ENCODE measurements at places on chromosomes 3 and 15. TPM values are rescaled to one million over a fixed set of nuclear protein-coding genes. Genes with fewer than 3 reads are reported as not detected.

The ARHGEF3 gene
- 101 TPM for total RNA-seq

The ASTE1 gene
- 21.0 TPM for total RNA-seq

The FHIT gene
- 120 TPM for total RNA-seq

The C2CD4B gene
- total RNA-seq: 0.74 TPM

The C3orf62 gene
- total RNA-seq: 12.4 TPM

The CCR4 gene
- 366 TPM for total RNA-seq

The SLCO3A1 gene
- total RNA-seq: 63.7 TPM

The DUOXA2 gene
- not detected for total RNA-seq

The FAM43A gene
- total RNA-seq: 4.8 TPM

The MTMR10 gene
- total RNA-seq: 36.5 TPM

The TRH gene
- not detected for total RNA-seq

DNA sequence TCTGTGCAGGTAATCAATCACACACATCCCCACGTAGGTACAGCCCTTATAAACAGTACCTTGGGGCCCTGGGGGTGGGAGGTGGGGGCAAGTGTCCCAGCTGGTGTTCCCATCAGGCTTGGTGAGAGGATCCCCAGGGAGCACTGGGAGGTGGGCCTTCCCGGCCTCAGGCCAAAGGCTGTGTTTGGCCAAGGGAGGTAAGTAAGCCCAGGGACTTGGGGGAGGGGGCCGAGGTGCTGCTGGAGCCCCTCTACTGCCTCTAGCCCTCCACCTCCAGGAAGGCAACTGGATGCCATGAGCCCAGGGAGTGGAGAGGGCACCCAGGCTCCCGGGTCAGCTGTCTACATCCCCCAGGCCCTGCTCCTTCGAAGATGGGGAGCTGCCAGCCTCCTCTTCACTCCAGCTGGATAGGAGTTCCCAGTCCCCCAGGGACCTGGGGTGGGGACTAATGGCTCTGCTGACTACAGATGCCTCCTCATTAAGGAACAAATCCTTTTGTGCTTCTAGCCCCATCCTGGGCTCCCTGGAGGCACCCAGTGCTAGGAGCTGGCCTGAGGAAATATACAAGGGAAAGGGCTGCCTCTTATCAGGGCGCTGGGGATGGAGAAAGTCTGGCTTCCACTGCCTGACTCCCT lies 33.1 kb downstream of the RNU5B-1 start:
- no peaks in the 10 kb centered on the region for H3K27me3 ChIP-seq
- H3K4me3 ChIP-seq: no peak overlapping the region
- H3K36me3 ChIP-seq: no peaks in the 10 kb centered on the region
- DNase-seq: no peak
- H3K4me1 ChIP-seq: no peaks in the 10 kb centered on the region

GRCh38 chr15:85289677-85290365 lies 90.6 kb upstream of the AKAP13 start:
- H3K4me3 ChIP-seq: no peak overlapping the region
- H3K4me1 ChIP-seq: no peaks in the 10 kb centered on the region
- H3K27me3 ChIP-seq: peaks cover 4% of the 10 kb centered on the region
- DNase-seq: peak; percentile 22
- no peak overlapping the region for H3K27ac ChIP-seq

DNA sequence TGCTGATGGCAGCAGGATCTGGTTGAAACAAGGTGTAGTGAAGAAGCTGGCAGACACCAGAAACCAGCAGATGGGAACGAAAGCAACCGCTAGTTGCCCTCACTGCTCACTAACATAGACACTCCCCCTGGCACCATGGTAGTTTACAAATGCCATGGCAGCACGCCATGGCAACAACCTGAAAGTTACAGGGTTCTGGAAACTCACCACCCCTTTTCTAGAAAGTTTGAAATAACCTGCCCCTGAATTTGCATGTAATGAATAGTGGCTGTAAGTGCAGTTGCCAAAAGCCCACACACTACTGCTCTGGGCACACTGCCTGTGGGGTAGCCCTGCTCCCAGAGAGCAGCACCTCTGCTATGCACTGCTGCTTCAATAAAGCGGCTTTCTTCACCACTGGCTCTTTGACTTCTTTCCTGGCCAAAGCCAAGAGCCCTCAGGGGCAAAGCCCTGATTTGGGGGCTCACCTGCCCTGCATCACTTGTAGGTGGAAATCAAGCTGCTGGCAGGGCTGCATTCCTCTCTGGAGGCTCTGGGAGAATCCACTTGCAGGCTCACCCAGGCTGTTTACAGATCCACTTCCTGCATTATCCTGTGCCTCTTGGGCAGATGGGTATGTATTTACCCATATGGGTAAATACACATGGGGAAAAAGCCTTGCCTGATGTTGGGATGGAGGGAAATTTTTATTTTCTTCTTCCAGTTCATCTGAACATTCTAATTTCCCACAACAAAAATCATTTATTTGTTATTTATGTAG lies 2.0 kb upstream of the GP9 start:
- H3K4me3 ChIP-seq: no peak overlapping the region
- no peaks in the 10 kb centered on the region for H3K36me3 ChIP-seq
- H3K27ac ChIP-seq: no peak overlapping the region
- DNase-seq: no peak

GRCh38 chr15:85690561-85691231 lies 104.0 kb downstream of the KLHL25 start:
- H3K27ac ChIP-seq: peak overlapping the region; percentile 91
- no peaks in the 10 kb centered on the region for H3K27me3 ChIP-seq
- DNase-seq: peak; percentile 42
- H3K4me3 ChIP-seq: peak overlapping the region; percentile 100

GRCh38 chr3:98782824-98783500 lies 19.8 kb downstream of the ST3GAL6 start:
- no peaks in the 10 kb centered on the region for H3K36me3 ChIP-seq
- H3K4me3 ChIP-seq: no peak overlapping the region
- H3K4me1 ChIP-seq: no peaks in the 10 kb centered on the region

GRCh38 chr3:38987456-38987855 lies 64.3 kb downstream of the SCN11A start:
- no peak overlapping the region for H3K27ac ChIP-seq
- no peaks in the 10 kb centered on the region for H3K36me3 ChIP-seq
- peaks cover 4% of the 10 kb centered on the region for H3K27me3 ChIP-seq
- H3K4me1 ChIP-seq: no peaks in the 10 kb centered on the region
- H3K4me3 ChIP-seq: no peak overlapping the region
- DNase-seq: no peak

GRCh38 chr3:115898656-115899410 lies 275.5 kb downstream of the GAP43 start:
- H3K4me1 ChIP-seq: no peaks in the 10 kb centered on the region
- no peak overlapping the region for H3K4me3 ChIP-seq
- H3K27ac ChIP-seq: no peak overlapping the region
- H3K27me3 ChIP-seq: no peaks in the 10 kb centered on the region
- DNase-seq: no peak

DNA sequence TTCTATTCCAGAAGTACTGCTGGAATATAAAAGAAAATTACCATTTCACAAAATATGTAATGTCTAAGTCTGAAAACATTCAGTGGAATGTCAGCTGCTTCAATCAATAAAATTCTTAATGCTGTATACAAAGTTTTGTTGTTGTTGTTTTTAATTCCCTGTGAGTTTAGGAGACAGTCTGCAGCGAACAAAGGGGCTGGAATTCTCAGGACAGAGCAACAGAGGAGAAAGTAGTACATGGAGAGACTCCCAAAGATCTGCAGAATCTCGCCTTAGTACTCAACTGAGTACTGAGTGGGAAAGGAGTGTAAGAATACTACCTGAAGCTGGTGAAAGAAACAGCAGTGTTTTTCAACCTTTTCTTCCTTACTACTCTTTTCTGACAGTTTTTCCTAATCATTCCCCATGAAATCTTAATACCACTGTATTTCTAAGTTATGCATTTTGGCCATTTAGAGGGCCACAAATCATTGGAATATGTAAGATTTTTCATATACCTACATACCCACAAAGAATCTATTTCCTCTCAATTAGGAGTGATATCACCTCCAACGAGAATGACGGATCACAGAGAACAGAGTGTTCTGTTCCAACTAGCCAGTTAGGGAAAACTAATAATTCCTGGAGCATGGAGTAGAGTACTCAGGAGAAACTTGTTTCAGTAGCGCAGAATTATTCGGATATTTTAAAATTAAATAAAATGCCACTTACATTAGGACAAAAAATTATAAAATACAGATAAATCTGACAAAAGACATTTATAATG lies 16.0 kb downstream of the ANKRD28 start:
- H3K36me3 ChIP-seq: peaks cover 2% of the 10 kb centered on the region
- no peak overlapping the region for H3K4me3 ChIP-seq
- DNase-seq: no peak
- no peaks in the 10 kb centered on the region for H3K4me1 ChIP-seq
- H3K27me3 ChIP-seq: no peaks in the 10 kb centered on the region

DNA sequence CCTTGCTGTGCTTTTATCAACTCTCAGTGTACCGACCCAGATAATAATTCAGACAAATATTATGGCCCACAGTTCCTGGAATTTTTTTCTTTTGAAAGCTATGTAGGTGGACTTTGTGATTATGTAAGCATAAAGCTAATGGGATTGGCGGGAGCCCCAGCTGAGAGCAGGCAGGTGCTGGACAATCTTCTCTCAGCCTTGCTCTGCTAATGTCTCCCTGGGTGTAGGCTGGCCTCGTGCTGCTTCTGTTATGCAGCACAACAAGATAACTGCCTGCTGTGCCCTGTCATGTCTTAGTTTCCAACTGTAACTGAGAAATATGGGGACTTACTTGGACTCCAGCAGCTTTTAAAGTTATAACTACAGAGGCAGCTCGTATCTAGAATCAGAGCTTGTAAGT lies 415.0 kb downstream of the PDCD6IP start:
- no peak overlapping the region for H3K4me3 ChIP-seq
- H3K27me3 ChIP-seq: no peaks in the 10 kb centered on the region
- H3K36me3 ChIP-seq: no peaks in the 10 kb centered on the region
- DNase-seq: no peak
- H3K4me1 ChIP-seq: no peaks in the 10 kb centered on the region

- H3K4me1 ChIP-seq: no peaks in the 10 kb centered on the region
- H3K4me3 ChIP-seq: no peak overlapping the region
- H3K27me3 ChIP-seq: no peaks in the 10 kb centered on the region
Measured at GRCh38 chr15:62758126-62758951, 284.2 kb upstream of the TPM1 start.

DNA sequence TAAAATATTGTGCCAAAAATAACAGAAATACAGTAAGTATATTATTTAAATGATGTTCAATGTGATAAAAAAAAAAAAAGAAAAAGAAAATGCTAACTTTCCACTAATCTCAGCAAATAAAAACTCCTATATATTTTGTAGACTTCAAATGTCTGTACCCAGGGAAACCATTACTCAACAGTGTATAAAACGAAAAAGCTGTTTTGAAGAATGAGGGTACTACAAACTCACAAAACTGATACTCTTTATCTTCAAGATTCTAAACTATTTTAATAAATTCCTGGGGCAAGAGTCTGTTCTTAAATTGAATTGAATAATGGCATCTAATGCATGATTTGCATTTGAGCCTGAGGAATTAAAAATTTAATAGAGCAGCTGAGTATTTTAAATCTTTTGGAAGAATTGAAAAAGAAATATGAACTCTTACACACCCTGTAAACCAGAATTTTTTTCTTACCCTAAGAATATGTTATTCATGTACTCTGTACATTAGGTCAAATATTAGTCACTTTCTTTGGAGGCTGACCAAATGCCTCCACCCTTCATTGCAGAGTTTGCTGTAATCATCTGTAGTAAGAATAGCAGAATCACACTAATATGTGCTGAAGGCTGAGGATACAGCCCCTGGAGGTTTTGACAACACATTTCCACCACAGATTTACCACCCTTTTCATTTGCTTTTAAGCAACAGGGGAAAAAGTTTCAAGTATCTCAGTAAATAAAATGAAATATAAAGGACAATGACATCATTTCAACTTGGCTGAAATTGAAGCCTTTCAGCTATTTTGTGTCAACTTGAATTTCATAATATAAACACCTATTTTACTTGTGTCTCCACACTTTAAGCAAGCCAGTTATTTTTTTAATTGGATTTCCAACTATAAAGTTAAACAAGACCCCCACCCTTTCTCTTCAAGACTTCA lies 79.7 kb downstream of the FBN1 start:
- H3K27ac ChIP-seq: no peak overlapping the region
- no peaks in the 10 kb centered on the region for H3K4me1 ChIP-seq
- H3K27me3 ChIP-seq: no peaks in the 10 kb centered on the region
- no peak overlapping the region for H3K4me3 ChIP-seq
- no peaks in the 10 kb centered on the region for H3K36me3 ChIP-seq

GRCh38 chr3:55157731-55158130 lies 229.9 kb upstream of the LRTM1 start:
- no peaks in the 10 kb centered on the region for H3K27me3 ChIP-seq
- no peaks in the 10 kb centered on the region for H3K4me1 ChIP-seq
- H3K36me3 ChIP-seq: no peaks in the 10 kb centered on the region

GRCh38 chr15:63133786-63134185 lies 12.1 kb downstream of the LACTB start:
- peaks cover 6% of the 10 kb centered on the region for H3K36me3 ChIP-seq
- H3K27me3 ChIP-seq: no peaks in the 10 kb centered on the region
- H3K27ac ChIP-seq: no peak overlapping the region
- no peak overlapping the region for H3K4me3 ChIP-seq
- H3K4me1 ChIP-seq: no peaks in the 10 kb centered on the region
- DNase-seq: no peak

DNA sequence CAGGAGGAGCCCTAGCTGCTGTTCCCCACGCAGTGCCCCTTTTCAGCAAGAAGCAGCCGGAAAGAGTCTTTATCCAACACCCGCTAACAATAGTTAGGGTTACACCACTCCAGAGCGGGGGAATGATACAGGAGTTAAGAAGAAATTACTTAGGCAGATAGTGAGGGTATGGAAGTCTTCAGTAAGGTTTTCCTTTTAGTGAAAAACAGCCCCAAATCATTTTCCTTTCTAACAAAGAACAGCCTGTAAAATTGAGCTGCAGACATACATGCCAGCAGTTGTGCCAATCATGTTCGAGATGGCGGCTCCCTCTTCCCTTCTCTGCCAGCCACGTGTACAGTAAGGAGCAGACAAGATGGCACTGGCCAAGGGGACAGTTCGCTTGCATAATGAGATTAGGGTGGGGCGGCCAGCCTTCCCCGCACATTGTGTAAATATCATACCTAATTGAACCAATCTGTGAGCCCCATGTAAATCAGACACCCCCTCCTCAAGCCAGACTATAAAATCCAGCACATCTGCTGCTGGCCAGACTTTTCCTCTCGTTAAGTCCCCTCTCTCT lies 18.5 kb upstream of the SENP5 start:
- no peak overlapping the region for H3K4me3 ChIP-seq
- no peaks in the 10 kb centered on the region for H3K4me1 ChIP-seq
- H3K27me3 ChIP-seq: no peaks in the 10 kb centered on the region
- no peaks in the 10 kb centered on the region for H3K36me3 ChIP-seq

- no peak overlapping the region for H3K4me3 ChIP-seq
- DNase-seq: no peak
- H3K4me1 ChIP-seq: no peaks in the 10 kb centered on the region
- H3K27me3 ChIP-seq: no peaks in the 10 kb centered on the region
Measured at GRCh38 chr3:3705090-3705775, 94.0 kb upstream of the LRRN1 start.

DNA sequence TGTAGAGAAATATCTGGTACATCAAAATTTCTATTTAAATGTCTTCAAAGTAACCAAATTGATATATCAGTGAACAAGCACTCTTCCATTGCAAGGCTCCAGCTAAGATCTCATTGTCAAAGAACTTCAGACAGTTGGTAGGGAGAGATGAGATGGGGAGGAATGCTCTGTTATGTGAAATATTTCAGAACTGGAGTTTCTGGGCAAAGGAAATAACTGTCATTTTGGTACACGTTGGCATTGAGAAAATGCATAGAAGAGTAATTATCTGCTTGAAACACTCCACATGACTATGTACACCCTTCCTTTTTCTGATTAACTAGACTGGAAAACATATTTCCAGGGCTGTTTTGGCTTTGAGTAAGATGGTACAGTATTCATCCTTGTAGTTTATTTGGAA lies 297.5 kb upstream of the RASGRP1 start:
- no peaks in the 10 kb centered on the region for H3K4me1 ChIP-seq
- DNase-seq: no peak
- no peak overlapping the region for H3K4me3 ChIP-seq
- H3K36me3 ChIP-seq: no peaks in the 10 kb centered on the region

All from CD4-positive, CD25-positive, alpha-beta regulatory T cell (primary cell).